Pulmonary artery endothelial cell (primary cell): ENCODE measurements at places on chromosomes 13 and 19.

DNA sequence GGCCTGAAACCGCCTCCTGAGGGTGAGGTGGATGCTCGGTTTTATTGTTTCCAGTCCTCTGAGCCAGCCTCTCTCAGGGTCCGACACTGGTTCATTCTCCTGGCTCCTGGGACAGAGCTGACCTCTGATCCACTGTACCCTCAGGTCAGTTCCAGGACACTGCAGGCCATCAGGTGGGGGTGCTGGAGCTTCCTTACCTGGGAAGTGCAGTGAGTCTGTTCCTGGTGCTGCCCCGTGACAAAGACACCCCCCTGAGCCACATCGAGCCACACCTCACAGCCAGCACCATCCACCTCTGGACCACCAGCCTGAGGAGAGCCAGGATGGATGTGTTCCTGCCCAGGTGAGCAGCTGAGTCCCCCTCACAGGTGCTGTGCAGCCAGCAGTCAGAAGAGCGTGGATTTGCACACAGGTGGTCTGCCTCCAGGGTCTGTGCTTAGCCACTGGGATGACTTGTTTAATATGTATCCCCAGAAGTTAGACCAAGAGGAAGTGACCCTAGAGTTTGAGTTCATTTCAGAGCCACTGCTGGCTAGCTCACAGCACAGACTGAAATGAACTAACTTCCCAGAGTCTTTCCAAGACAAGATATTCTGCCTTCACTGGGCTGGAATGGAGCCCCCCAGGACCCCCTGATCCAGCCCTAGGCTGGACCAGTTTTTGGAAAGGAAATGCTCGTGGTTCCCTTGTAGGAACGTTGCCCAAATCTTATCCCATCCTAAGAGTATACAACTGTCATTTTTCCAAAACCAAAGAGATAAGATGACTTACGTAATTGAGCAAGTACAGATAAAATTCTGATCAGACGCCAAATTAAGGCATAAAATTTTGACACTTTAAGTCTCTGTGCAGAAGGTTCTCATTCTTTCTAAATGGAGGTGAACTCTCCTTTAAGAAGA lies 8.8 kb downstream of the SERPINE3 start:
- no peak for DNase-seq

DNA sequence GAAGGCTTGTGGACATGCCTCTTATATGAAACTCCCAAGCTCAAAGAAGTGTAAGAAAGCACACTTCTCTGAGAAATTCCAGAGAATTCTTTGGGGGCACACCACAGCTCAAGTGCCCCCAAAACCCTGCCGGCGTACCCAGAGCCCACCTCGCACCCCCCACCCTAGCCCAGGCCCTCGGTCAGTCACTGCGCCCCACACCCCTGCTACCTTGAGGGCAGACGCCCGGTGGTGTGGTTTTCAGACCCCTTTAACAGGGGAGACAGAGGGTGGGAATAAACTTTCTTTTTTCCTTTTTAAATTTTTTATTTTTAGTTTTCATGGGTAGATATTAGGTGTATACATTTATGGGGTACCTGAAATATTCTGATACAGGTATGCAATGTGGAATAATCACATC lies 29.5 kb downstream of the PEPD start:
- no peak for DNase-seq

DNA sequence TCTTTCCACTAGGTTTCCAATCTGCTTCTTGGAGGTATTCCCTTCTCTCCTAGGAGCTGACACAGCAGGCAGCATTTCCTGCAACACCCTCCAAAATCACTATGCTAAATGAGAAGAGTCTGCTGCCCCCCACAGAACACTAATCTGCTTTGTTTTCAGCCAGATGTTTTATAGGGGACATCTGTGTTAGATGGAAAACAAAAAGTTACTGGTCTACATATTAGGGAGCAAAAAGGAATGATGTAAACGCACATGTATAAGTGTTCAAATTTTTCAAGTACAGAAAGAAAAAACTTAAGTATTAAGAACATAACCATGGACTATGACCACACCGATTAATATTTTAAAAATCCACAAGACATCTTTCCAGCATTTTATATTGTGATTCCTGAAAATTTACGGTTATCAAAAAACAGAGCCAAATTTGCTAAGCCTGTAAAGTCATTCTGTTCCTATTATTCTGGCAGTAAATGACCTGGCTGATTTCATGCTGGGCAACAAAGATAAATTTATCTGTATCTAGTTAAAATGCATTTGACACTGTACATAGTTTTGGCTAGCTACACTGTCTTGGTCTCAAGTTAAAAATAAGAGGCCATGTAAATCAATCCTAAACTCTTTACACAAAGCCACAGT lies 63.3 kb downstream of the DCLK1 start:
- DNase-seq: no peak

DNA sequence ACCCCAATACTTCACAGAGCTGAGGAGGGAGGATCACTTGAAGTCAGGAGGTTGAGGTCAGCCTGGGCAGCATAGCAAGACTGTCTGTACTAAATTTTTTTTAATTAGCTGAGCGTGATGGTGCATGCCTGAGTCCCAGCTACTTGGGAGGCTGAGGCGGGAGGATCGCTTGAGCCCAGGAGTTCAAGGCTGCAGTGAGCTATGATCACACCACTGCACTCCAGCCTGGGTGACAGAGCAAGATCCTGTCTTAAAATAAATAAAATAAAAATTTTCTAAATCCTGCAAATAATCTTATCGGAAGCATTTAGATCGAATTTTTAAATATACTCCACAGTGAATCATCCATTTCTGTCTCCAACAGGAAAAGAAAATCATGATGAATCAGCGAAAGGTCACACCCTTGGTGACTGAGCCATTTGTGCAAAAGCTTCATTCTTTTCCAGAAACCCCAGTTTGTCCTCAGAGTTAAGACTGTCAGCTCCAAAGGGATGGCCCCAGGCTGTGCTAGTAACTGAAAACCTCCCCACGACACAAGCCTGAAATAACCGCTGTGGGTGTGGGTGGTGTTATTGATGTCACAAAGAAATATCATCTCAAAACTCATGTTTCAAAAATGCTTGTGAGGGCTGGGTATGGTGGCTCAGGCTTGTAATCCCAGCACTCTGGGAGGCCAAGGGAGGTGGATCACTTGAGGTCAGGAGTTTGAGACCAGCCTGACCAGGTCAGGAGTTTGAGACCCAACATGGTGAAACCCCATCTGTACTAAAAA lies 167.6 kb downstream of the PTPRS start:
- peak; percentile 19 for DNase-seq

DNA sequence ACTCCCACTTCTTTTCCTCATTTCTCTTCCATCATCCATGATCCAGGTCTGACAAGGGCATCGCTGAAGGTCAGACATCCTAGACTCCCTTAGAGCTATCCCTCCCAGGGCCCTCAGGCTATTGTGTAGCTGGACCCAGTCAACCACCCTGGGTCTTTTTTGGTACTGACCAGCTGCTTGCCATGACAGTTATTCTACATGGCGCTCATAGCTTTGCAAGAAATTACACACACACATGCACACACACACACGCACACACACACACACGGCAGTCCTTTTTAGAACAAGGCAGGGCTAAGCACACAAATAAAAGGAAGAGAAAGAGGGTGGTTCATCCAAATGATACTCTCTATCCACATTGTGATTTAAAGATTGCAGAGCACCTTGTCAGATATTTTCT lies 18.3 kb downstream of the SIAH3 start:
- DNase-seq: no peak

DNA sequence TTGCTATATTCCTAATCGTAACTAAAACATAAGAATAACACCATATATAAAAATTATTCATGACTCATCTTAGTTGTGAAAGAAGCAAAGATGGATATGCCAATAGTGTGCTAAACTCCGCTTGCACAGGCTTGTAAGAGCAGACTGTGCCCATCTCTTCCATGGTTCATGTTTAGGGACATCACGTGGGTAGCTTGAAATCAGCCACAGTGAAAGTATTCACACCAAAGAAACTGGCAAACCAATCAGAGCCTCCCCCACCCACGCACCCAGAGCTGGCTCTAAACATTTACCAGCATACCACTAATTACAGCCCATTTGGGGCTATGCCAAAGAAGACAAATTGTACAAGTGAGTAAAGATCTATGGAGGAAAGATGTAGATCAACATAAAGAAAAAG lies 147.5 kb downstream of the DIAPH3 start:
- DNase-seq: no peak

DNA sequence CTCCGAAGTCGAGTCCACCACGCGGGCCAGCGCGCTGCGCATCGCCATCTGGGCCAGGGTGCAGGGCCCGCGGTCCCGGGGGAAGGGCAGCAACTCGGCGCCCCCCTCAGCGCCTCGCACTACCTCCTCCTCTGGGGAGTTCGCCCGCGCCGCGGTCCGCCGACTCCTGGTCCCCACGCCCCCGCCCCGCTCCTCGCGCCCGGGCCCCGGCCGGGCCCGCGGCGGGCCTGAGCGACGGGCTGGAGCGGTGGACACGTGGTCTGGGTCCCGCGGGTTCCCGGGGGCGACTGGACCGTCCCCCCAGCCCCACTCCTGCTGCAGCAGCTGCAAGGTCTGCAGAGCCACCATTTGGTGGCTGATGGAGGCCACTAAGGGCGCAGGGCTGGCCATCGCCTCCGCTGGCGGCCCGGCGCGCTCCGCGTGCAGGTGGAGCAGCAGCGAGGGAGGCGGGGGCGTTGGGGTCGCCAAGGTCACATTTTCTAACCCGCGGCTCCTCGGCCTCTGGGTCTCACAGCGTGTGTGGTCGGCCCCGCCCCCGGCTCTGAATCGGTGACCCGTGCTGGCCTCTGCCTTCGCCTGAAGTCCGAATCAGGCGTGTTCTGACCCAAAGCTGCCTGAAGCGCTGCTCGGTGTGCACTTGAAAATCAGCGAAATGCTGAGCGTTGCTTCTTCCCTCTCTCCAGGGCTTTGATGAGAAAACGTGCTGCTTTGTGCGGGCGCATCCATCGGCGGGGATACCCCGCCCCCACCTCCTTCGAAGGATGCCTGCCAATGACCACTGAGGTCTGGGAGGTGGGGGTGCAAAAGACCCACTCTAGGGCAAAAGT lies at the start of gene DLEU7:
DLEU7 (minus strand) TSS at position 436 of the 827 bp plus-strand sequence; CDS start at position 390, 46 bp downstream.
- no peak for DNase-seq
